ENCODE measurements at places on chromosomes 2 and 18. TPM values are rescaled to one million over a fixed set of nuclear protein-coding genes. Genes with fewer than 3 reads are reported as not detected.

OR6B2 gene
- total RNA-seq, result not detected

- no peak for DNase-seq
Measured at GRCh38 chr2:66344087-66344663, 90.8 kb upstream of the MEIS1 start.

DNA sequence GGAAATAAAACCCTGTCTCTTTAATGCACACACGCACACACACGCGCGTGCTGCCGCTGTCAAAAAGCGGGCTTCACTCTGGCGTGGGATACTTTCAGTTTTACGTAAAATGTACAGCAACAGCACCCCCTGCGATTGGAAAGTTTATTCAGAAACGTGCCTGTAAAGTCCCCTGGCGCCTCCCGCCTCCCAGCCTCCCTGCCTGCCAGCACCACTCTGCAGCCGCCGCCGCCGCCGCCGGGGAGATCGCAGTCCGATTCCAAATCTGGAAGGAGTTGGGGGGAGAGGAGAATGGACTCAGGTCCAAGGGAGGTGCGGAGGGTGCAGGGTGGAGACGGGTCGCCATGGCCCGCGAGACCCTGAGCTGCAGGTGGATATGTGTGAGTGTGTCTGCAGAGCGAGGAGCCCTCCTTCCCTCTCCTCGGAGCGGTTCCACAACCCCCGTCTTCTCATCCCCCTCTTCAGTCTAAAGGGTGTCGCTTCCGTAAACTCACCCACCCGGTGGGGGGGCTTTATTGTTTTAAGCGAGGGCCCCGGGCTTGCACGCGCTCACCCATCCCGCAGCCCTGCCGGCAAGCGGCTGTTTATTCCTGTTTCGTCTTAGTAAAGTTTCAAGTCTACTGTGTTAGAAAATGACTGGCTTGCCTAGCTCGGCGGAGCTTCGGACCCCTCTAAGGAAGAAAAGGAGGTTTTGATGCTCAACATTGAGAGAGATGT lies 1.8 kb upstream of the BCL11A start:
- peak; percentile 63 for DNase-seq

FBXO48 gene
- 0.98 TPM for total RNA-seq

- peak; percentile 16 for DNase-seq
Measured at GRCh38 chr2:161049559-161049958, 110.7 kb upstream of the TANK start.
